ENCODE measurements at places on chromosomes 2 and 18. TPM values are rescaled to one million over a fixed set of nuclear protein-coding genes. Genes with fewer than 3 reads are reported as not detected.

Gene RPS27A
- 1,269 TPM for total RNA-seq

Gene WNT10A
- 1.2 TPM for total RNA-seq

Gene REG1B
- not detected for total RNA-seq

- no peaks in the 10 kb centered on the region for H3K27me3 ChIP-seq
- DNase-seq, result no peak
- no peak overlapping the region for H3K27ac ChIP-seq
- no peaks in the 10 kb centered on the region for H3K36me3 ChIP-seq
- H3K4me1 ChIP-seq, result peaks cover 15% of the 10 kb centered on the region
Measured at GRCh38 chr2:74444498-74445318, 3.0 kb upstream of the RTKN start.

GRCh38 chr2:152055366-152056108 is 43.3 kb downstream of the CACNB4 start:
- H3K4me1 ChIP-seq, result peaks cover 12% of the 10 kb centered on the region
- DNase-seq, result peak; percentile 37
- H3K27ac ChIP-seq, result no peak overlapping the region
- no peak overlapping the region for H3K4me3 ChIP-seq
- H3K27me3 ChIP-seq, result no peaks in the 10 kb centered on the region

- no peaks in the 10 kb centered on the region for H3K36me3 ChIP-seq
- no peaks in the 10 kb centered on the region for H3K27me3 ChIP-seq
- H3K27ac ChIP-seq, result no peak overlapping the region
- no peak for DNase-seq
Measured at GRCh38 chr2:74952575-74952974, 5.9 kb upstream of the POLE4 start.

GRCh38 chr2:203238292-203238703 is 520 bp upstream of the CYP20A1 start:
- H3K4me1 ChIP-seq, result peaks cover 5% of the 10 kb centered on the region
- H3K36me3 ChIP-seq, result no peaks in the 10 kb centered on the region
- H3K27ac ChIP-seq, result peak overlapping the region; percentile 82
- DNase-seq, result no peak
- peak overlapping the region; percentile 97 for H3K4me3 ChIP-seq
